Temporal lobe (tissue), 4 donors: ENCODE measurements at places on chromosomes 11 and 22. TPM values are rescaled to one million over a fixed set of nuclear protein-coding genes. Genes with fewer than 3 reads are reported as not detected.

Gene GTSE1
- 1.7 TPM for total RNA-seq

Gene ZNF74
- total RNA-seq = 37.4 TPM

Gene MMP13
- total RNA-seq = 0.25 TPM

Gene MS4A3
- total RNA-seq = 0.98 TPM

Gene C2CD2L
- total RNA-seq = 7.9 TPM
